ENCODE measurements at places on chromosomes 11 and 22.

DNA sequence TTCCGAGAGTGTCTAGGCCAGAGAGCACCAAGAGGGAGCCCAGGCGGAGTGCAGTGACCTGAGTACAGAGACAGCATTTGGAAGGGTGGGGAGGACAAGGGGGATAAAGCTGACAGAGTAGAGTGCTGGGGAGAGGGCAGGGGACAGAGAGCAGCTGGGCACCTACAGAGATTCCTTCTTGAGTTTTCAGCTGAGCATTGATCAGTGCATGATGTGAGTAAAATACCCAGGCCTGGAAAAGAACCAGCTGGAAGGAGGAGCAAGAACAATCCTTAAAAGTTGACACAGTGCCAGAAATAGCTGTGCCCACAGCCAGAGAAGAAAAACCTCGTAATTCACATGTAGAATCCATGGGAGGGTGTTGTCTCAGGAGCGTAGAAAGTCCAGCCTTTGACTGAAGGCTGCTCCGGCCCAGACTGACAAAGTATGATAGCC, 33.9 kb upstream of the PANX2 start:
- DNase-seq: no peak

- no peak for DNase-seq
These were observed 587.5 kb upstream of the B3GAT1 start for GRCh38 chr11:134999590-134999989.

GRCh38 chr11:71490731-71491390, 36.2 kb upstream of the KRTAP5-7 start:
- DNase-seq: no peak

DNA sequence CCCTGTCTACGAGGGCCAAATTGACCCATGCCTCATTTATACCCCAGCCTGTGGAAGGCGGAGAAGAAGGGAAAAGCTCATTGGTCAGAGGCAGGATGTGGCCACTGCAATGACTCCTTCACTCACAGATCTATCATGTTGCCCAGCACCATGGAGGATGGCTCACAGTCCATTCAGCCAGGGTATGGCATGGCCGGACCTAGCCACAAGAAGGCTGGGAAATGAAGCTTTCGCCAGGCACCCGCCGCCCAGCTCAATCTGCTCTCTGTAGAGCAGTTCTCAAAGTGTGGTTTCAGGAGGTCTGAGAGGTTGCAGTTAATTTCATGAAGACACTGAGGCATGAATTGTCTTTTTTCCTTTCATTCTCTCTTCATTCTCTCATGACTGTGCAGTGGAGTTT, 40.6 kb upstream of the LINC01488 start:
- no peak for DNase-seq

- DNase-seq: no peak
These were observed 105.4 kb upstream of the CSNK2A3 start for GRCh38 chr11:11458485-11458884.

GRCh38 chr11:128365044-128365443, 222.3 kb downstream of the ETS1 start:
- DNase-seq: peak; percentile 52

GRCh38 chr11:36273110-36273509, 16.1 kb downstream of the COMMD9 start:
- DNase-seq: no peak

- DNase-seq: no peak
These were observed 515.1 kb downstream of the INSC start for GRCh38 chr11:15629690-15630321.

- no peak for DNase-seq
These were observed 27.9 kb upstream of the SUSD2 start for GRCh38 chr22:24153353-24153752.

DNA sequence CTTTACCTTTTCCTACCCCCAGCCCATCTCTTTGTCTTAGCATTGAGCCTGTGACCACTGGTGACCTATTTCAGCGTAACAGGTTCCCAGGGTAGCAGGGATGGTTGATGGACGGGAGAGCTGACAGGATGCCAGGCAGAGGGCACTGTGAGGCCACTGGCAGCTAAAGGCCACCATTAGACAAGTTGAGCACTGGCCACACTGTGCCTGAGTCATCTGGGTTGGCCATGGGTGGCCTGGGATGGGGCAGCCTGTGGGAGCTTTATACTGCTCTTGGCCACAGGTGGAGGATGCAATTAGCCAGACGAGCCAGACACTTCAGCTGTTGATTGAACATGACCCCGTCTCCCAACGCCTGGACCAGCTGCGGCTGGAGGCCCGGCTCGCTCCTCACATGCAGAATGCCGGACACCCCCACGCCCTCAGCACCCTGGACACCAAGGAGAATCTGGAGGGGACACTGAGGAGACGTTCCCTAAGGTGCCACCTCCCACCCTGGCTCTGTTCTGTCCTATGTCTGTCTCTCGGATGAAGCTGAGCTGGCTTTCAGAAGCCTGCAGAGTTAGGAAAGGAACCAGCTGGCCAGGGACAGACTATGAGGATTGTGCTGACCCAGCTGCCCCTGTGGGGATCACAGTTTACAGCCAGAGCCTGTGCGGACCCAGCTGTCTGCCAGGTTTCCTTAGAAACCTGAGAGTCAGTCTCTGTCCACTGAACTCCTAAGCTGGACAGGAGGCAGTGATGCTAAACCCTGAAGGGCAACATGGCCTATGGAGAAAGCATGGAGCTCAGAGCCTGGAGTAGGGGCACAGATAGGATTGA, 29.8 kb downstream of the PIK3IP1 start:
- DNase-seq: no peak

DNA sequence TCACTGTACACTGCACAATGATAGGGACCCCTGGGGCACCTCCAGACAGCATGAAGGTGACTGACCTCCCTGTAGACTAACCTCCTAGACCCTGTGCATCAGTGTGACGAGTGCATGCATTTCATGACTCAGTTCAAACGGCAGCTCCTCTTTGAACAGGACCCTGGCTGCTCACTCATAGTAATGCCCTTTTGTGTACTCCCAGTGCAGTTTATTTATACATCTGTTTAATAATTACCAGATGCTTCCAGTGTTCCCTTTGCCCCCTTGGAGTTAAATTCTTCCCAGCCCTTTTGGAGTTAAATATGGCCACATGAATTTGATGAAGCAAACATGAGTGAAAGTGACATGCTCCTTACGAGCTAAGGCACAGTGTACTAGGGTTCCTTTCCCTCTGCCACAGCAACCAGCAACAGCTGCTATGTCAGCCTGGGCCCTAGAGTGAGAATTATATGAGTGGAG, 72.4 kb downstream of the PANX1 start:
- DNase-seq: peak; percentile 33

GRCh38 chr11:70483077-70483861, 84.9 kb downstream of the CTTN start:
- no peak for DNase-seq

DNA sequence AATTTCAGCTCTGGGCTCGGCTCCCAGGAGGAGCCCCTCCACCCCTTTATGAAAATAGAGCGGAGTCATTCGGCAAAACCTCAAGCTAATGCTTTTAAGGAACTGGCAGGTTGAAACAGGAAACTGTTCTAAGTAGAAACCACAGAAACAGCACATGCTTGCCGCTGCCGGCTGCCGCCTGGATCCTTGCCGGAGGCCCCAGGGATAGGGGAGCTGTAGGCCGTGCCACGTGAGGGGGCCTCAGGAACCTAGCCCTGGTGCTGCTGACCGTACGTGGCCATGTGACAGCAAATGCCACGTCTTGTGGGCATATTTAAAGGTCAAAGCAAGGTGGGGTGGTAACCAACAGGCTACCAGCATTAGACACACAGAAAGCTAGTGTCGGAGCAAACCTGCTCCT, 77.9 kb upstream of the TIMP3 start:
- DNase-seq: peak; percentile 68

DNA sequence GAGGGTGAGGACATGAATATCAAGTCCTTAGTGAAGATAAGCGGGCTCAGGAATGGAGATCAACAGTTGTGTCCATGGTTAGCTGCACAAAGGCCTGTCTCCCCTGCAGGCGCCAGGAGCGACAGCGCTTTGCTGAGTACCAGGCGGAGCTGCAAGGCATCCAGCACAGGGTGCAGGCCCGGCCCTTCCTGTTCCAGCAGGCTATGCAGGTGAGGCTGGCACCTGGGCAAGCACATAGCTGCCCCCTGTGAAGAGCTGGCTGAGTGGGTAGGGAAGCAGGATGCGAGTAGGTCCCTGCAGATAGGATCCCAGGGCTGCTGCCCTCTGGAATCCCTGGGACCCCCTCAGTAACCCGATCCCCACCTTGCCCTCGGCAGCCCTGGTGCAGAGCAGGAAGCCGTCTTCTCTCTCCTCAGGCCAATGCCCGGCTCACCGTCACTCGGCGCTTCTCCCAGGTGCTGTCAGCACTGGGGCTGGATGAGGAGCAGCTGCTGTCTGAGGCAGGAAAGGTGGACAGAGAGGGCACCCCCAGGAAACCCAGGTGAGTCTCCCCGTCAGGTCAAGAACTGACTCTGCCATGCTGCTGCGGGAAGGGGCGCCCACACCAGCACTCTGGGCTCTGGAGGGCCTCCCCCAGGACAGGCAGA, 2.6 kb upstream of the SART1 start:
- DNase-seq: no peak

- DNase-seq: no peak
These were observed 87.8 kb upstream of the BMAL1 start for GRCh38 chr11:13189561-13190426.

GRCh38 chr11:117916956-117917355, 12.2 kb downstream of the TMPRSS13 start:
- no peak for DNase-seq

GRCh38 chr11:13207665-13208594, 69.7 kb upstream of the BMAL1 start:
- DNase-seq: no peak

DNA sequence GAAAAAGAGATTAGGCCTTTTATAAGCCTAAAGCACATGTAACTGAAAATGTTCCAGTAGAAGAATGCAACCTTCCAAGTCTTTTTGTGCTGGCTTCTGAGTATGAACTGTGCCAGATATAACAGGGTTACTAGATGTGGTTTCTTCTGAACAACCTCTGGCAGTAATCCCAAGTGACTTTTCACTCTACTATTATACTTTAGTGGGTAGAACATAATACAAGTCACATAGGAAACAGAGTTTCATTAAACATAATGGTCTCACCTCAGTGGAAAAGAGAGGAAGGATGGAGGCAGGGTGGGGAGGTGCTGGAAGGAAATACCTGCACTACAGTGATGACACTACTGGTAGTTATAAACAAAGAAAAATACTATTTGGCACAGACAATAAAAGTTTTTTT, 81.3 kb downstream of the PHF21A start:
- DNase-seq: no peak

DNA sequence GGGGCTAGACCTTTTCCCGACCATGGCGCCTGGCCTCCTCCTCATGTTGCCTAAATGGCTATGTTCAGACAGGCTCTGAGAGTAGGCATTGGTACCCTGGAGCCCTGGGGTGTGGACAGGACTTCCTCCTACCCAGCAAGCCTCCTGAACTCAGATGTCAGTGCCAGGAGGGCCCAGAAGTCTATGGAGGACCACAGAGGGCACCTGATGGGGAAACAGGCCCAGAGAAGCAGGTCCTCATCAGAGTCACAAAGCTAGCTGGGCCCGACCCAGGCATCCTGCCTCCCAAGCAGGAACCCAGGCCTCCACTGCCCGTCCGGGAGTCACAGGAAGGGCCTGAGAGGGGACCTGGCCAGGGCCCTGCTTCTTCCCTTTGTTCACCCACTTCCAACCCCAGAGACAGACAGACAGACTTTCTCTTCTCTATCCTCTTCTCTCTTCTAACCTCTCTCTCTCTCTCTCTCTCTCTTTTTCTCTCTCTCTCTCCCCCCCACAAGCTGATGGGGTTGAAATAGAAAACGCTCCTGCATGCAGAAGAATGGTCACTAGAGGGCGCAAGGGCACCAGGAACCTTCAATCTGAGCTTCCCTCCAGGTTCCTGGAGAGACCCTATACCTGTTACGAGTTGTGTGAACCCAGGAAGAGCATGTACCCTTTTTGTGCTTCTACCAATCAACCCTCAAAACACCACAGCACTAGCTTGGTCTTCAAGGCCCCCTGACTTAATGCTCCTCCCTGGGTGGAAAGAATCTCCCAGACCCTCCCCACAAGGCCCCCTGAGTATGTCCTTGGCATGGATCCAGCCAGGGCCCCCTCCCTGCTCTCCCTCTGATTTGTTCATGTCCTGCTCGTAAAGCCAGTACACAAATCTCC, 27.1 kb downstream of the ARAP1 start:
- DNase-seq: peak; percentile 46

GRCh38 chr11:44029977-44030911, 17.5 kb upstream of the ACCSL start:
- peak; percentile 28 for DNase-seq

- DNase-seq: no peak
These were observed 108.1 kb downstream of the INSC start for GRCh38 chr11:15222777-15223176.

- DNase-seq: no peak
These were observed 615.6 kb upstream of the KIRREL3 start for GRCh38 chr11:127616158-127616557.

- DNase-seq: no peak
These were observed 7.3 kb upstream of the OR52W1 start for GRCh38 chr11:6191742-6192141.

GRCh38 chr11:83881428-83881827, 595.3 kb upstream of the CCDC90B start:
- DNase-seq: no peak

DNA sequence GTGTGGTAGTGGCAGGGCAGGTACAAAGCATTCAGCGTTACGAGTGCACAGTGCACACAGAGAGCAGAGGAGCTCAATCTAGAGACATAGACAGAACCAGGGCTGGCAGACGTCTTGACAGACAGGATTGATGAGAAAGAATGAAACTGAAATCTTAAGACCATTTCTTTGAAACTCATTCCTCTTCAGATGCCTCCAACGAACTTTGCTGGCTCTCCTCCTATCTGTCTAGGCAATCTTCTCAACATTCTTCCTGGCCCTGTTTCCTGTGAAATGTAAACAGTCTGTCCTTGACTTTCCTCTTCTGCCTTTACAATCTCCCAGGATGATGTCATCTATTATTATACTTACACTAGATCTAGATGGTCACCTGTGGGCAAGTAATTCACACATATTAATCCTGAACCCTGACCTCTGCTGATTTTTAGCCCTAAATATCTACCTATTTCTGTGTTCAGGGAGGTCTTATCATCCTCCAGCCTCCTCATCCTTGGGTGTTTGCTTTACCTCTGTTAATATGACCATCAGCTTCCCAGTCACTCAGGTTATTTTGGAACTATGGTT, 119.5 kb downstream of the ENTHD1 start:
- DNase-seq: no peak

DNA sequence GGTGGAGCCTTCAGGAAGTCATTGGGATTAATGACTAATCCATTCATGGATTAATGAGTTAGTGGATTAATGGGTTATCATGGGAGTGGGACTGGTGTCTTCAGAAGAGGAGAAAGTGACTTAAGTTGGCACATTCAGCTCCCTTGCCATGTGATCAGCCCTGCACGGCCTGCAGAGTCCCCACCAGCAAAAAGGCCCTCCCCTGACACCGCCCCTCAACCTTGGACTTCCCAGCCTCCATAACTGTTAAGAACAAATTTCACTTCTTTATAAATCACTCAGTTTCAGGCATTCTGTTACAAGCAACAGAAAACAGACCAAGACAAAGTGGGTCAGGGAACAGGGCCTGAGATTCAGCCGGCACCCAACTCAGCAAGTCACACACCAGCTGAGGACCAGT, 85.3 kb downstream of the MICAL3 start:
- DNase-seq: no peak
